Motor neuron (in vitro differentiated cells): ENCODE measurements at places on chromosomes 2 and 18. TPM values are rescaled to one million over a fixed set of nuclear protein-coding genes. Genes with fewer than 3 reads are reported as not detected.

DNA sequence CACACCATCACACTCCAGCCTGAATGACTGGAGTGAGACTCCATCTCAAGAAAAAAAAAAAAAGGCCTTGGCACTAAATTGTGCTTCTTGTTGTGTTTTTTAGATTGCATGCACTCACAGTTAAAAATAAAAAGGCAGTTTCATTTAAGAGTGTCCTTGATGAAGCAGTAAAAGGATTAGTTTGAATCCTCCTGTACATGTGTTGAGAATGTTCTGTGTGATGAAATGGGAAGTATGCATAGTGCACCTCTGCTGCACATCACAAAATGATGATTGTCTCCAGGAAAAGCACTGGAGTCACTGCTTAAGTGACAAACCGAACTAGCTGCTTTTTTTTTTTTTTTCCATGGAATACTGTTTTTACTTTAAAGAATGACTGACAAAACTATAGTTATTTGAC, 23.1 kb downstream of the DYSF start:
- no peak for ATAC-seq

GRCh38 chr2:219752726-219753125, 125.3 kb downstream of the SLC4A3 start:
- no peak for ATAC-seq

DNA sequence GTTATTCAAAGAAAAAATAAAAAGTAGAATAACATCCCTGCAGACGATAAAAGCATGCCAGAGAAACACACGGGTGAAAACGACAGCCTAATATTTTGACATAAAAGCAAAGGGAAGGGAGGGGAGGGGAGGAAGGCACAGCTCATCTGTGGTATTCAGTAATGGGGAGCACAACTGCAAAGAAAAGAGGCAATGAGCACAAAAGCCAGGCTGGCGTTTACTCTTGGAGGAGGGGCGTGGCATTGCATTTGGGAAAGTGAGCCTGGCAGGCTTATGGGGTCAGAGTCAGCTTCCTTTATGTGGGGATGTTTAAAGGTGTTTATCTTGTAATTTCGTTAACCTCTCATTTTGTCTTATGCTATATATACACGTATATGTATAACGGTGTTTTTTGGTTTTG, 53.2 kb downstream of the STEAP3 start:
- ATAC-seq = no peak

GRCh38 chr18:25322806-25323205, 29.2 kb downstream of the ZNF521 start:
- no peak for ATAC-seq

GRCh38 chr2:230723363-230723762, 10.7 kb downstream of the CAB39 start:
- ATAC-seq = no peak

GRCh38 chr2:39091543-39091942, 29.3 kb downstream of the SOS1 start:
- no peak for ATAC-seq

GRCh38 chr2:150293771-150294170, 193.7 kb downstream of the RND3 start:
- ATAC-seq = no peak

DNA sequence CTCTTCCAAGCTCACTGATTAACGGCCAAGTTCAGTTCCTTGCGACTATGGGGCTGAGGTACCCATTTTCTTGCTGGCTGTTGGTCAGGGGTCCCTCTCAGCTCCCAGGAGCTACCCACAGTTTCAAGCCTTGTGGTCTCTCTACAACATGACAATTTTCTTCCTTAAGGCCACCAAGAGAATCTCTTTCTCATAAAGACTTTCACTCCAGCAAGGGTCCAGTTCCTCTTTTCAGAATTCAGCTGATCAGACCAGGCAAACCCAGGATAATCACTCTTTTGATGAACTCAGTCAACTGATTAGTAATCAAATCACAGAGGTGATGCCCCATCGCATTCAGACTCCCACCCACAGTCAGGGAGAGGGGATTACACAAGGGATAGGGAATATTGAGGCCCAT, 129.7 kb downstream of the IRS1 start:
- ATAC-seq = no peak

GRCh38 chr2:100178085-100178788, 35.8 kb upstream of the AFF3 start:
- no peak for ATAC-seq

- peak; percentile 51 for ATAC-seq
Measured at GRCh38 chr2:53422979-53423378, 344.6 kb upstream of the CHAC2 start.

CFC1 gene
- 1.8 and 3.3 TPM in 2 replicates for total RNA-seq

FZD7 gene
- total RNA-seq = 1.6 and 2.8 TPM in 2 replicates
